Stimulated activated CD8-positive, alpha-beta memory T cell treated with anti-CD3 and anti-CD28 coated beads, Interleukin-7, amount 100 ng/mL, for 1 hour (primary cell): ENCODE measurements at places on chromosomes 2 and 18.

- no peak for DNase-seq
Measured at GRCh38 chr2:86254576-86255538, 55.6 kb downstream of the MRPL35 start.

DNA sequence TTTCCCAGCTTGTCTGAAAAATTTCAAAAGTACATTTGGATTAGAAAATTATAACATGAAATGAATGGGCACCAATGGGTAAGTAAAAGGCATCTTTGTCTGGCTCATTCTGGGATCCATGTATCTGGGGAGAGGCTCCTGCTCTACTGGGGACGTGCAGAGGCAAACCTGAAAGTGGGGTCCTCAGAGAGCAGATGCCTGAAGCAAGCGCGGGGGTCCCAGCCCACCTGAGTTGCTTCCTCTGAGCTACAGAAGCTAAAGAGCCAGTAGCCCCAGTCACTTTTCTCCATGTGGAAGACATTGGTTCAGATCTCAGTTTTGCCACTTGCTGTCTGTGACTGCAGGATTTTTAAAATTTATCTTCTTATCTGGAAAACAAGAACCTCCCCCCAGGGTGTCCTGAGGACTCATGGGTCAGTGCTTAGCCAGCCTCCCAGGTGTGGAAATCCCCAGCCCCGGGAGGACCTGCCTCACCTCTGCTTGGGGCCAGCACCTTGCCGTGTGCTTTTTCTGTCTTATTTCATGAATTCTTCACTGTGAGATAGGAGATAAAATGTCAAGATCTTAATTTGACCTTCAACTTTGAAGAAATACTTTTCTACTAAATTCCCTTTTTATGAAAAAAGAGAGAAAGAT lies 25.1 kb upstream of the ODC1 start:
- DNase-seq = no peak

GRCh38 chr2:101467306-101467705 lies 7.6 kb downstream of the RFX8 start:
- DNase-seq = no peak

GRCh38 chr2:217902379-217903141 lies 100.2 kb downstream of the TNS1 start:
- DNase-seq = no peak

GRCh38 chr2:54597153-54597848 lies 126.2 kb upstream of the EML6 start:
- no peak for DNase-seq

DNA sequence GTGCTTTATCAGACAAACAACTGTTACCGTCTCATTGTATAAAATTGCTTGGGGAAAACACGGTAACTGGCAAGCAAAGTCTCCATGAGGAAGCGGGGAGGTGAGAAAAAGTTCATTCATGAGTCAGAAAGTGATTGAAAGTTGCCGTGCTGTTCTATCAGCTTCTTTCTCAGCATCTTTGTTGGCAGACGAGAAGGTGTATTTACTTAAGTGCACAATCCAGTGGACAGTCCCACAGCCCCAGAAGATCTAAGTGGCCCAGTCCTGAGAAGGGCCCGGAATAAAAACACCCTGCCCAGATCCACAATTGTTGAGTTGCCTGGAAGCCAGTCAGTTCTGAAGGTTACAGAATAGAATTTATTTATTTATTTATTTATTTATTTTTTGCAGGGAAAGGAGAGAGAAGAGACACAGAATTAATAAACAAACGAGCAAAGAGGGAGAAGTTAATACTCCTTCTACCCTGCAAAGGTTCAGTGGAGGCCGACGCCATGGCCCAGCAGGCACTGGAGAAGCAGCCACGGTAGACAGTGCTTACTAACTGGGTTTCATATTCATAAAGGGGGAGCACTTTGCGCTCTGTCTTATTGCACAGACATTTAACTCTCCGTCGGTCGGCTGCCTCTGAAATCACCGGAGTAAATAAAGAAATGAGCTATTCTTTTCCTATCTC lies 676.0 kb upstream of the SALL3 start:
- DNase-seq = no peak

DNA sequence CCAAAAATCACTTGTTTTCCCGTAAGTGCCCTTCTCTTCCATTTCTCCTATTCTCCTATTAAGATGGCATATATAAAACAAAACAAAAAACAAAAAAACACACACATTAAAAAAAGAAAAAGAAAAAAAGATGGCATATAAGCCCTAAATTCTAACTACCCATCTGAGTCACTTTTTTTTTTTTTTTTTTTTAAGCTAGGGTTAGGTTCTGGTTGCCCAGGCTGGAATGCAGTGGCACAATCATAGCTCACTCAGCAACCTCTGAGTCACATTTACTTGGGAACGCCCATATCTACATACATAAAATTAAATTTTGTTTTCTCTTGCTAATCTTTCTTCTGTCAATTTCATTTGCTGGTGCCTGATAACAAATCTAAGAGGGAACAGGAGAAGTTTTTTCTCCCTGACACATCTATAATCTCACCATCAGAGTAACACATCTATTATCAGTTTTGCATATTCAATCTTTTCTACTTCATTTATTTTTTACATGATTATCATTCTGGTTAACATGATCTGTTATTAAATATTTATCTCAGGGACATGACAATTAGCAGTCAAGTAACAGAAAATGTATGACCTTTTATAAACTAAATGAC lies 52.1 kb downstream of the EEF1B2 start:
- DNase-seq = no peak

DNA sequence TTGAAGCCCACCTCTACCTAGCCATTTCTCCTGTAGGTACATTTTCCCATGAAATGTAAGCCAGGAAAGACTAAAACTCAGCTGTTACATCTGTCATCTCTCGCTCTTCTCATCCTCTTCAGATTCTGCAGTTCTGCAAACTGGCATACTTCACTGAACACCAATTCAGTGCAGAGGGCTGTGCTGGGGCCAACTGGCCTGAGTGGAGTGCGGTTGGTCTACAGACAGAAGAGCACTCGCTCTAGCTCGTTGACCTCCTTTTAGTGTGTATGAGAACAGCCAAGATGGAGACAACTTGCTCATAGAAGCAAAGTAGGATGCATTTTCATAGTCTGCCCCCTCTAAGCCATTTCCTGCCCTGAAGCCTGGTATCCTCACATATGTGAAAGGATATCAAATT lies 862.6 kb downstream of the BCL11A start:
- no peak for DNase-seq

GRCh38 chr2:171966235-171966634 lies 33.5 kb upstream of the METAP1D start:
- no peak for DNase-seq

GRCh38 chr2:101435001-101435862 lies 39.7 kb downstream of the RFX8 start:
- DNase-seq = no peak

GRCh38 chr2:3751806-3752205 lies 48.4 kb downstream of the DCDC2C start:
- DNase-seq = no peak

DNA sequence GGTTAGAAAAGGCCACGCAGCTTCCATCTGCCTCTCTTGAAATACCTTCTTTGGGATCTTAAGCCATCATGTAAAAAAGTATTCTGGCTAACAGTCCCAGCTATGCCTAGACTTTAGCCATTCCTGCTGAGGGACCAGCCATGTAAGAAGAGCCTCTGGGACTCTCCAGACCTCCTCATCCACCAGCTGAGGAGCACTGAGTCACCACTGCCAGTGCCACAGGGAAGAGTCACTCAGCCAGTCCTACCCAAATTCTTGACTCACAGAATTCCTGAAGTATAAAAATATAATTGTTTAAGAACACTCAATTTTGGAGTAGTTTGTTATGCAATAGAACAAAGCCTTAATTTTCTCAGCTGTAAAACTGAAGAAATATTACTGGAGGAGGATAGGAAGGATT lies 436.7 kb downstream of the ZEB2 start:
- no peak for DNase-seq

DNA sequence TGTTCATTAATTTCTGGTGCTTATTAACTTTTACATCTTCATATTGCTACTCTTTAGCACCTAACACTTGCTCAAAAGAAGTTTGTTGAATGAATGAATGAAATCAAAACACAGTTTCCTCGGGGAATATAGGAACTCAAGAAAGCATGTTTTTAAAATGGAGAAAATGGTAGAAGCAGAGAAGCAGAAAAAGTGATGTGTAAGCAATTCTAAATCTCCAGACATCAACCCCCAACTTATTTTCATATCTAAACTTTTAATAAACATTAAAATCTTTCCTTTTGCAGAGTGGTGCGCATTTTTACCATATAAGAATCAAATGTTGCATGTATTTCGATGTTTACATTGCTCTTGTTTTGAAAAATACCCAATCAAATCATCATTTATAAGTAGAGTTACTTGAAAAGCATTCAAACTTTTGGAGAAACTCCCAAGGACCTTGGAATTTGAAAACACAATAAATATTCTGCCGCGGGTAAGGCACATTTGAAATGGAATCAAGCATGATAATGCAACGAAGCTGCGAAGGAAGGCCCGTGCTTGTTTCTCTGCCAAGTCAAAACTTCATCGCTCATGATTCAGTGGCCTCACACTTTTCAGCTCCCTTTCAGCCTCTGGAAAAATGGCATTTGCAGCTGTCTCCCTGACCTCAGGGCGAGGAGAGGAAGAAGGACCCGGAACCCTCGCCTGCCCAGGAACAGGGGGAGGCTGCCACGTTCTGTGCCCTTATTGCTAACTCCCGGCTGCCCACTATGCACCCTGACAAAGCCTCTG lies 26.7 kb upstream of the SMIM21 start:
- no peak for DNase-seq

GRCh38 chr2:167424803-167425755 lies 536.8 kb downstream of the XIRP2 start:
- no peak for DNase-seq

GRCh38 chr2:131408207-131408606 lies 44.2 kb upstream of the RAB6D start:
- DNase-seq = no peak

- DNase-seq = no peak
Measured at GRCh38 chr18:51168026-51168742, 29.3 kb downstream of the MEX3C start.

GRCh38 chr2:241842620-241843211 lies 16.0 kb downstream of the PDCD1 start:
- DNase-seq = peak; percentile 27

DNA sequence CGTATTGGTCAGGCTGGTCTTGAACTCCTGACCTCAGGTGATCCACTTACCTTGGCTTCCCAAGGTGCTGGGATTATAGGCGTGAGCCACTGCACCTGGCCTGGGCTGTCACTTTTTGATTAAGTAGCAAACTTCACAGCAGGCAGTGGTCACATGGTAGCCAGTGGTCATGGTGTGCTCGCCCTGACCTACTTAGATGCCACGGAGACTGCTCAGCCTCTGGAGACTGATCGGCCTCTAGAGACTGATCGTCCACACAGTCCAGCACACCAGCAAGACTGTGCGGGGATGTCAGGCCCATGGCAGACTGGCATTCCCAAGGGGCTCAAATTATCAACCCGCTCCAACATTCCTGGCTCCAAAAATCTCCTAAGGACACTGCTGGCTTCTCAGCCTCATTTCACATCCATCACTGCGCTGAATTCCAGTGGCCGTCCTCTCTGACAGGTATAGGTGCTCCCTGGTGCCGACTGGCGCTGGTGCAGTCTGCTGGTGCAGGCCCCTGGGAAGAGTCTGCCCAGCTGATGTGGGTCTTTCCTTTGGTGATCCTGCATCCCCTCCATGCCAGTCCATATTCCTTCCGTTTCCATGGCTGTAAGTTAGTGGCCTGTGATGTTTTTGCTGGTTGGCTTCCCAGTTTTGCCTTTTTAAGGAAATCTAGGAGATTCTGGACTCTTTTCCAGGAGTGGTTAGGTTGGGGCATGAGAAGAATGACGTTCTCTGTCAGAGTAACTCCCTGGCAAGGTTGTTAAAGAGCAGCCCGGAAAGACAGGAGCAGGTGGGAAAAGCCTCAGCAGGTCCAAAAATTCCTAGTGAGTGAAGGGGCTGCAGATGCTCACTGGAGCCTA lies 374.5 kb upstream of the HS6ST1 start:
- no peak for DNase-seq
